Stimulated activated CD8-positive, alpha-beta memory T cell treated with anti-CD3 and anti-CD28 coated beads, Interleukin-7, amount 100 ng/mL, for 24 hours (primary cell): ENCODE measurements at places on chromosomes 5 and 9.

DNA sequence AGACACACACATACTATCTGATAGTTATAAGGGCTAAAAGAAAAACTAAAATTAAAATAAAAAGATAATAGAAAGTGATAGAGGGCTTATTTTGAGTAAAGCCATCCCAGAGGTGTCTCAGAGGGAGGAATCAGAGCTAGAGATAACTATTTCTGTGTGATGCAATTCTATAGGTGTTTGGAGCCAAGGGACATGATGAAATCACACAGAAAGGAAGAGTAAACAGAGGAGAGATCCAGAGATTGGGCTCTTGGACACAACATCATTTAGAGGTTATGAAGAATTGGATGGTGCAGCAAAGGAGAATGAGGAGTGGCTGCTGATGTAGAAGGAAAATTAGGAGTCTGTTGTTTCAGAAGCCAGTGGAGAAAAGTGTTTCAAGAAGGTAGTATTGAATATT lies 393.5 kb downstream of the DIRAS2 start:
- DNase-seq: no peak

GRCh38 chr5:142475102-142475513 lies 150.3 kb upstream of the SPRY4 start:
- DNase-seq: no peak

GRCh38 chr9:8371686-8372085 lies 572.1 kb upstream of the DMAC1 start:
- no peak for DNase-seq

GRCh38 chr9:131731644-131732043 lies 8.2 kb downstream of the RAPGEF1 start:
- DNase-seq: no peak

GRCh38 chr5:122415801-122416120 lies 103.7 kb downstream of the SNCAIP start:
- no peak for DNase-seq

DNA sequence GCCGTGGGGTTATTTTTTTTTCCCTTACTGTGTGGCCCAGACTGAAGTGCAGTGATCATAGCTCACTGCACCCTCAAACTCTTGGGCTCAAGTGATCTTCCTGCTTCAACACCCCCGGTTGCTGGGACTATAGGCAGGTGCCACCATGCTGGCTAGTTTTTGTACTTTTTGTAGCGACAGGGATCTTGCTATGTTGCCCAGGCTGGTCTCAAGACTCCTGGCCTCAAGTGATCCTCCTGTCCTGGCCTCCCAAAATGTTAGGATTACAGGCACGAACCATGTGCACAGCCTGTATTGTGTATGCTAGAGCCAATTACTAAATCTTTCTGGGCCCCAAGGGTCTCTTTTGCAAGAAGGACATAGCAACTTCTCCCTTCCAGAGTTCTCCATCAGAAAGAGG lies 23.1 kb downstream of the GALNT10 start:
- no peak for DNase-seq

GRCh38 chr5:55650386-55650785 lies 61.7 kb downstream of the SLC38A9 start:
- no peak for DNase-seq

GRCh38 chr9:18906656-18907395 lies 126.2 kb downstream of the SAXO1 start:
- no peak for DNase-seq

GRCh38 chr5:141877356-141878185 lies 639 bp downstream of the PCDH1 start:
- no peak for DNase-seq

DNA sequence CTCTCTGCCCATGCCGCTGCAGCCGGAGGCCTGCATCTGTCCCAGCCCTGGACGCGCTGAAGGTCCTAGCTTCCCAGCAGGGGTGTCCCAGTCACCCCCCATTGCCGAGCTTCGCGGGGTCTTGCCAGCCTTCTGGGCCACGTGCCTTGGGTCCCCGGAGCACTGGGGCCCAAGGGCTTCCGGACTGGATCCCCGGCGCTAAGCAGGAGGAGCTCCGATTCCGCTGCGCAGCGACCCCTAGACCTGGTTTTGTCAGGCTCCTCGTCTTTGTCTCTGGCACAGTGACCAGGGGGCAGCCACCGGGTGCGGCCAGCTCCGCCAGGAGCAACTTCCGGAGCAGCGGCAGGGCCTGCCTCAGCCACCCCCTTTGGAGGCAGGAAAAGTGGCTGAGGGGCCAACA lies 3.3 kb upstream of the IRX1 start:
- no peak for DNase-seq

DNA sequence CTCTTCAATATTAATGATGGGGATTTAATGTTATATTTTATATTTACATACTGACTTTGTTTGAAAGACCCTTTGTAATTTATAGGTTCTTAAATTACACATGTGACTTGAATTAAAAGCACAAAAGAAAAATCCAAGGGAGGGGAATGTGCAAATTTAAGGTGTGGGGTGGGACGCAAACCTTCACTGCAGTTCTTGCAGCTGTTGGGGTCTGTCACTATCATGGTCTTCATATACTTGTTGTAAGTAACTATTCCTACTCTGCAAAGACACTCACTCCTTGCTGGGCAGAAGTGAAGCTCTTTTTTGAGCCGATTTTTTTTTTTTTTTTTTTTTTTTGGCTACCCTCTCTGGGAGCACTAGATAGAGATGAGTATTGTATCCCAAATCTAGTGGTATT lies 505.3 kb downstream of the ARHGEF28 start:
- DNase-seq: no peak

- DNase-seq: no peak
Measured at GRCh38 chr9:77896269-77896937, 135.2 kb downstream of the GNAQ start.
